GM06990 (cell line): ENCODE measurements at places on chromosomes 5 and 9.

DNA sequence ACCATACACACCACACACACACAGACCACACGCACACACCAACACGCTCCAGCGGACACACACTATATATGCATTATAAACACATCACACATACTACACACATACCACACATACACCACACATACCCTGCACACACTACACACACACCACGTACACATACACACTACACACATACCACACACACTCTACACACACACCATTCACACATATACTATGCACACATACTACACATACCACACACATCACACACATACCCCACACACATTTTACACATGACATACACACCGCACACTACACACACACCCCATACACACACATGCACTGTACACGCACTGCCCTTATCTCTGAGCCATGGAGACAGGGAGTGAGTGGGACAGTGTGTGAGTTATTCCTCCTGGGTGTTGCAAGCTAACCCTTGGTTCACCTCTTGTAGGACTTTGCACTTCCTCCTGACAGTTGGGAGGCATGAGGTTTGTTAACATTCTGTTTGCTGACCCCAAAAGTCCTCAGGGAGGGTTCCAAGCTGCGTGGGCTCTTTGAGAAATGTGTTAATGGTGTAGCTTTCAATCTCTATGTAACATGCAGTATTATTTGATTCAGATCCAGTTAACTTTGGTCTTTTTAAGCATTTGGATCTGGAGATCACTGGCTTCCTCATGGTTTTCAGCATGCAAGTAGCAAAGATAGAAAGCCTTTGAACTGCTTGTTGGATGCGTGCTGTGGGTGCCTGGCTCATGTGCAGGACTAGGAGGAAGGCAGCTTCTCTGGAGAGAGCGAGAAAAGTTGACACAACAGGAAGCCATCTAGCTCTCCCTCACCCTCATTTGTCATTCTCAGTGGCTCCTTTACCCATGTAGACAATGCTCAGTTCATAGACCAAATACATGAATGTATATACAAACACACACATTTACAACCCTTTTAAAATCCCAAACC lies 13.7 kb downstream of the IL31RA start:
- no peak for DNase-seq

GRCh38 chr9:87334366-87334765 lies 163.3 kb upstream of the DAPK1 start:
- no peak for DNase-seq

DNA sequence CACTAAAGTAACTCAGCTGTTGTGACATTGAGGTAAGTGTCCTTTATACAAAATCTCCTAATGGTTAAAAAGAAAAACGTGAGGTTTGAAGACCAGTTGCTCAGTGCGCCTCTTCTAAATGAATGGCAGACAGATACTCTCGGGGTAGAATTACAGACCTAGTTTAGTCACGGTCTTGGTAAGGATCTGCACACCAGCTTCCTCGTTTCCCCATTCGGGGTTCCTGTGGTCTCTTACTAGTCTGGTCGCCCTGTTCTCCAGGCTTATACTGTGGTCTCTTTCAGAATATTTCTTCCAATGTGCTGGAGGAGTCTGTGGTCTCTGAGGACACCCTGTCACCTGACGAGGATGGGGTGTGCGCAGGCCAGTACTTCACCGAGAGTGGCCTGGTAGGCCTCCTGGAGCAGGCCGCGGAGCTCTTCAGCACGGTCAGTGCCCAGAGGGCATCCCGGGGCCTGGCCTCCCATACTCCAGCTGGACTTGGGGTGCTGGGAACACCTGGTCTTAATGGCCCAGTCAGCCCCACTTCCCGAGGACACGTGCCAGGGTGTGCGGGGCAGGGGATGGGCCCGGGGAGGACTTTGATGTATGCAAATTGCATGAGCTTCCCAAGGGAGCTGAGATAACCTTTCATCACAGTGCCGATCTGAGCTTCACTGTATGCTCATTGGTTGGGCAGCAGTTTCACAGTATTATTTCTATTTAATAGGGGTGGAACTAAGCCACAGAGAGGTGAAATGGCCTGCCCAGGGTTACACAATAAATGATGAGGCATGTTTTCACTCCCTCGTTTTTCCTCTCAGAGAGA lies 224.5 kb downstream of the DOCK8 start:
- no peak for DNase-seq

GRCh38 chr9:70798018-70798417 lies 323.4 kb downstream of the TRPM3 start:
- DNase-seq = no peak

- no peak for DNase-seq
Measured at GRCh38 chr5:654071-654778, 38.9 kb downstream of the TPPP start.

GRCh38 chr9:108551030-108551841 lies 304.6 kb downstream of the ACTL7B start:
- no peak for DNase-seq

GRCh38 chr9:131468031-131468430 lies 34.7 kb upstream of the POMT1 start:
- DNase-seq = no peak

DNA sequence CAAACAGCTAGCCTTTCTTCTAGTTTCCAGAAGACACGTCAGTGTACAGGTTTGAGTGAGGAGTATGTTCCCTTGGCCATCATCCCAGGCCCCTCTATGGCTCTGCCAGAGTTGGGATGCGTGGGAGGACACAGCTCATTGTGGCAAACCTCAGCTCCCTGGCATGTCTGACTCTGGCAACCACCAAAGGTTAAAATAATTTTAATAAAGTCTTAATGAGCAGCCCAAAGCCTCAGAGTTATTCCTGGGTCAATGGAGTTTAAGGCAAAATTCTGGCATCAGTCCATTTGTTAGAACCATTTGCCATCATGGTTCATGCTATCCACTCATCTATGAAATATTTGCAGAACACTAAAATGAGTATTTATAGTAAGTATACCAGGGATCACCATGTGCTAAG lies 79.8 kb upstream of the PAPPA start:
- no peak for DNase-seq

GRCh38 chr9:28378231-28378630 lies 805.0 kb upstream of the C9orf72 start:
- DNase-seq = no peak

- no peak for DNase-seq
Measured at GRCh38 chr9:98419260-98419603, 163.8 kb upstream of the TBC1D2 start.

DNA sequence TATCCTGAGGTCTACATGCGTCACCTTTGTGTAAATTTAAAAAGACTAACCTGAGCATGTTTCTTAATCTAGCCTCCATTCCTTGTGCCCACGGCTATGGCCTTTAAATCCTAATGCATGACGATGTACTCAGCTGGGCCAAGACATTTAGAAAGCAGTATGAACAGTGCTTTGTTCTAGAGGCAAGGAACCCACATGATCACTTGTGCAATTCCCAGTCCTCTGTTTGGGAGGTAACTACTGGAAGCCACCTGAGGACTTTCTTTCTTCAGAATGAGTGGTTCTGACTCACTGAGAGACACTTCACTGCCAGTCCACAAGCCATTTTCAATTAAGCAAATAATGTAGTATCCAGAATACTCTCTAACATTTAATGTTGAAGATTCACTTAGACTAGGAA lies 181.3 kb downstream of the RAB3C start:
- no peak for DNase-seq

DNA sequence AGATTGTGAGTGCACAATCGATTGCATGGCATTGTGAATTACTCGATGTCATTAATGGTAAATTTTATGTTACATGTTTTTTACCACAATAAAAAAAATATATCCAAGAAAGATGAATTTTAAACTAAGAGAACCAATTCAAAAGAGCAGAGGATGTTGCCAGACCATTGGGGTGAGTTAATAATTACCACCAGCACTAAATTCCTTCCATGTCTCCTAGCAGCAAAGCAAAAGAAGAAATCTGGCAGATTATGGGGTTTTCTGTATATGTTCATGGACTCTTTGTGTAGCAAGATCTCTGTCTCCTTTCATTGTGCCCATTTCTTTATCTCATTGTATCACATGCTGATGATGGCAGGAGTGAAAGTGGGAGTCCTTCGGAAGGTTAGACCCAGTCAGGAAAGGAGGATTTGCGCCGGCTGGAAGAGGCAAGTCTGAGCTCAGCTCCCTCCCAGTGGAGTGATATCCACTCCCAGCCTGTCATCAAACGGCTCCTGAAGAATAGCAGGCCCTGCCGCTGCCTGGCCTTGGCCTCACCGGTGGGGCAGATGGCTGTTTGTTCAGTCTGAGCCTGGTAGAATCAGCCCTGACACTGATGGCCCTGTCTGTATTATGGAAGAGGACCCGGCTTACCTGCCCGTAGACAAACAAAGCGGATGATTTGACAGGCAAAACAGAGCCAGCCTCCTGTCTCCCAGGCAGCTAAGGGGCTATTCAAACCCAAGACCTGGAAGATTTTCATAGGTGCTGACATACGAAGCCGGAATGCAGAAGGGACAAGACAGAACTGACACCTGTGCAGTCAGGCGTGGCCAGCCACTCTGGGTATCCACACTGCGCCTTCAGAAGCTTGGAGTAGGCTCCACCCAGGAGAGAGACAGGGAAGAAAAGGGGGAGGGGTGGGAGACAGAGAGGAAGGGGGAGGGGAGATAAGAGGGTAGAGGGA lies 21.9 kb upstream of the FOXE1 start:
- no peak for DNase-seq

GRCh38 chr9:103942651-103943050 lies 151.5 kb upstream of the SMC2 start:
- no peak for DNase-seq

DNA sequence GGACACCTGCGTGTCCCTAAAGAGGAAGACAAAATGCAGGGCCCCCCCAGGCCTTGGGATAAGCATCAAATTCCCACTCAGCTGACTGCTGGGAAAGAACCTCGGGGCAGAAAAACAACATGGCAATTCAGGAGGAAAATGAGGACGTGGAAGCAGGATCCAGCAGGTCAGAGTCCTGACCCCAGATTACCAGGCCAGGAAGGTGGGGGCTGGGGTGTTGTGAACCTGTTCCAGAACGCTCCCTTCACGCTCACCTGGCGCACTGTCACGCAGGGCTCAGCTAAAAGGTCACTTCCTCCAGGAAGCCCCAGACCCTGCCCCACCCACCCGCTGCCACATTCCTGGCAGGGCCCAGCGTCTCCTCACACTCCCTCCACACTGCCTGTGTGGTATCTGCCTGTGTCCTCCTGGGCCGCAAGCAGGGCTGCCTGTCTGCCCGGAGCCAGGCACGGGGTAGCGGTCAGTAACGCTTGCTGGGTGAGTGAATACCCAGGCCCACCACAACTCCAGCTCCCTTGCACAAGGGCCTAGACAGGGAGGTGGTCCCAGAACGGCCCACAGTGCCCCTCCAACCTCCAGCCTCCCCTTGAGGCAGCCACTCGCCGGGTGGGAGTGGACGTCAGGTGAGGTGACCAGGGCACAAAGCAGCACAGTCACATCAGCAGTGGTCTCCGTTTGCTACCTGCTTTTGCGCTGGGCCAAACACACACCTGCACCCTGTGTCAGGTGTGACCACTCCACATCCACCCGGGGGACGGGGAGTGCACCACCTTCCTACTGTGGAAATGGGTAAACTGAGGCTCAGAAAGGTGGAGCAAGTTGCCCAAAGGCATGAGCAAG lies 18.1 kb downstream of the VAV2 start:
- DNase-seq = no peak

DNA sequence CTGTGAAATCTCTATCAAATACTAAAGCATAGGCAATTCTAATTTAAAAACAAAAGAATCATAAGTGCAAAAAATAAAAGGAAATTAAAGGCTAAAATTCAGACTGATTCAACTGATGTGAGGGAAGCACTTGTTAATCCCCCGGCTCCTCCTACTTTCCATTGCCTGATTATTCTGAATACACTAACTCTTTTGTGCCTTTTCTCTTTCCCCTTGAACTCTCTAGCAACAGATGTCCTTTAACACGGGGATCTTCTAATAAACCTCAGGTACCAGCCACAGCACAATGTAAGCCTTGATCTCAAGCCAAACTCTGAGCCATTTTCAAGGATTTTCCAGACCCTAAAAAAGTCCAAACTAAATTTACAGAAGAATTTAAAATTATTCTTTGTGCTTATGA lies 61.5 kb downstream of the KCNV2 start:
- DNase-seq = no peak

- no peak for DNase-seq
Measured at GRCh38 chr9:36424289-36425055, 24.4 kb upstream of the RNF38 start.

GRCh38 chr5:120988491-120988890 lies 524.4 kb downstream of the PRR16 start:
- no peak for DNase-seq

DNA sequence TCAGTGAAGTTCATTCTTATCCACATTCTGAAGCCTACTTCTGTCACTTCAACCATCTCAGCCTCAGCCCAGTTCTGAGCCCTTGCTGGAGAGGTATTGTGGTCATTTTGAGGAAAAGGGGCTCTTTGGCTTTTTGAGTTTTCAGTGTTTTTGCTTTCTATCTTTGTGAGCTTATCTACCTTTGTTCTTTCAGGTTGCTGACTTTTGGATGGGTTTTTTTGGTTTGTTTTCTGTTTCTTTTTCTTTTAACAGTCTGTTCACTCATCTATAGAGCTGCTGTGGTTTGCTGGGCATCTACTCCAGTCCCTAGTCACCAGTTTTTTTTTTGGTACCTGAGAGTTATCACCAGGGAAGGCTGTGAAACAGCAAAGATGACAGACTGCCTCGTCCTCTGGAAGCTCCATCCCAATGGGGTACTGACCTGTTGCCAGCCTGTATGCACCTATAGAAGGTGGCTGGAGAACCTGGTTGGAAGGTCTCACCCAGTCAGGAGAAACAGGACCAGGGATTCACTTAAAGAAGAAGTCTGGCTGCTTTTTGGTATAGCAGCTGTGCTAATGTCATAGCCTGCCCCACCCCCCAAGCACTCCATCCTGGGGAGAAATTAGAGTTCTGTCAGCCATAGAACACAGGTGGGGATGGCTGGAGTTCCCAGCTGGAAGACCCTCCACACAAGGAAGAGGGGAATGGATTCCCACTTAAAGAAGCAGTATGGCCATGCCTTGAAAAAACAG lies 138.6 kb upstream of the TSLP start:
- no peak for DNase-seq

GRCh38 chr5:96868603-96869371 lies 7.5 kb upstream of the ERAP2 start:
- no peak for DNase-seq

GRCh38 chr9:78325343-78325742 lies 28.4 kb downstream of the PSAT1 start:
- DNase-seq = no peak

DNA sequence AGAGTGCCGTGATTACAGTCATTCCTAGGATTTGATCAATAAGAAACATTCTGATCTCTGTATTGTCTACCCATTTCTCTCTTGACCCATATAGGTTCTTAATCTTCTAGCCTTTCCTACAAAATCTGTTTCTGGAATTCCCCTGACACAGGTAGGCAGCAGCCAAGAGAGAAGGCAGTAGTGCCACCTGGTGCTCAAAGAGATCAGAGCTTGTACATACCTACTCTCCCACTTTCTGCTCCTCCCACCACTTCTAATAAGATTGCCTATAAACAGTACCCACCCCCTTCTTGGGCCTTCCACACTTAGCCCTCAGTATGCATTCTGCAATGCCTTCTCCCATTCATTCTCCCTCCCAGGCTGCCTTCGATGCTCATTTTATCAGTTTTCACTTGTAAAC lies 117.4 kb upstream of the RORB start:
- DNase-seq = no peak

GRCh38 chr5:80225934-80226326 lies 29.9 kb downstream of the SERINC5 start:
- no peak for DNase-seq

GRCh38 chr5:84281383-84281782 lies 103.3 kb downstream of the EDIL3 start:
- no peak for DNase-seq
